ENCODE measurements at places on chromosomes 4 and X.

- peak; percentile 31 for ATAC-seq
Measured at GRCh38 chrX:12825801-12826200, 34.6 kb downstream of the PRPS2 start.

GRCh38 chr4:93730251-93730650, 98.3 kb upstream of the ATOH1 start:
- ATAC-seq = no peak

DNA sequence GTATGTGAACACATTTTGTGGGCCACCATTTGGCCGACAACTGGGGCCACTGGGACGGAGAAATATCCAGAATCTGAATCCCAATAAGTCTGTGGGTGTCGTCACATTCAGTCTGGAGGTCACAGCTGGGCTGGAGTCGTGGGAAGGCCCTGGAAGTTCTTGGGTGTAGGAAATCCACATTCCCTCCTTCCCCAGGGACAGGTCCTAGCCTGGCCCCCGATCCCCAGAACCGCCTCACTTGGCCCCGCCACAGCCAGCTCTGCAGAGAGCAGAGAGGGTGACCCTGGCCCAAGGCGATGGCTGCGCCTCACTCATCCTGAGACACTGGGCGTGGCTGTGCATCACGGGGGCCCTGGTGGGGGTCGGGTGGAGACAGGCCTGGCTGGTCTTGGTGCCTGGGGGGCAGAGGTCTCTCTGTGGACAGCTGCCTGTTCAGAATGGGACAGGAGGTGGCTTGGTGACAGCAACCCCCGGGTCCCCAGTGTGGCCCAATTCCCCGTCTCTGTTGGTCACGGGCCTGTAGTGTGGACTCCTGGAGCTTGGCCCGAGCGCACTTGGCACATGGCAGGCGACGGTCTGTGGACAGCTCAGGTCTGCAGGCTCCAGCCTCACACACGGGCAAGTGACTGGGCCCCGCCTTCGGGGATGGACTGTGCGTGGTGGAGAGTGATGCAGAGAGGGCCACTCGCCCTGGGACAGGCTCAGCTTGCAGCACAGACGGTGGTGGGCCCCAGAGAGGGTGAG, 16.4 kb downstream of the DOK7 start:
- no peak for ATAC-seq

GRCh38 chrX:57573754-57574153, 18.1 kb upstream of the ZXDB start:
- no peak for ATAC-seq

- no peak for ATAC-seq
Measured at GRCh38 chr4:105828074-105828473, 67.2 kb upstream of the NPNT start.

GRCh38 chrX:154482786-154483185, 3.6 kb downstream of the UBL4A start:
- ATAC-seq = no peak

GRCh38 chr4:158051401-158052235, 121.2 kb downstream of the GASK1B start:
- no peak for ATAC-seq

All from motor neuron (in vitro differentiated cells).